CD4-positive, alpha-beta T cell treated with Interleukin-6 at 100 ng/mL for 8 hours (primary cell): ENCODE measurements at places on chromosomes 7 and 10.

DNA sequence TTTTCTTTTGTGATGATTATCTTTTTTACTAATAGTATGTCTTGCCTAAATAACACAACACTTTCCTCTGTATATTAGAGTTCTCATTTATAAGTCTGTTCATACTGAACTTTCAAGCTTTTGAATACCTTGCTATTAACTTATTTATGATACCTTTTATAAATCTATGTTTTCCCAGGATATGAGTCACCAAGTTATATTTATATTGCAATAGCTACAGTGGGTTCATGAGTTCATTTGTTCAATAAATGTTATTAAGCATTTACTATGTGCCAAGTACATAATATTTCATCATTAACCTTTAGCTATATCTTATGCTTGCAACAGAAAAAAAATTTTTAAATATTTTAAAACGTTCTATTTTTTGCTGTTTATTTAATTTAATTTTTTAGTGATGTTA lies 18.3 kb downstream of the CLCN1 start:
- no peak for DNase-seq

GRCh38 chr7:150385302-150385723 lies 6.2 kb downstream of the ZNF775 start:
- no peak for DNase-seq

- DNase-seq: no peak
Measured at GRCh38 chr10:7101451-7101850, 309.4 kb downstream of the SFMBT2 start.

DNA sequence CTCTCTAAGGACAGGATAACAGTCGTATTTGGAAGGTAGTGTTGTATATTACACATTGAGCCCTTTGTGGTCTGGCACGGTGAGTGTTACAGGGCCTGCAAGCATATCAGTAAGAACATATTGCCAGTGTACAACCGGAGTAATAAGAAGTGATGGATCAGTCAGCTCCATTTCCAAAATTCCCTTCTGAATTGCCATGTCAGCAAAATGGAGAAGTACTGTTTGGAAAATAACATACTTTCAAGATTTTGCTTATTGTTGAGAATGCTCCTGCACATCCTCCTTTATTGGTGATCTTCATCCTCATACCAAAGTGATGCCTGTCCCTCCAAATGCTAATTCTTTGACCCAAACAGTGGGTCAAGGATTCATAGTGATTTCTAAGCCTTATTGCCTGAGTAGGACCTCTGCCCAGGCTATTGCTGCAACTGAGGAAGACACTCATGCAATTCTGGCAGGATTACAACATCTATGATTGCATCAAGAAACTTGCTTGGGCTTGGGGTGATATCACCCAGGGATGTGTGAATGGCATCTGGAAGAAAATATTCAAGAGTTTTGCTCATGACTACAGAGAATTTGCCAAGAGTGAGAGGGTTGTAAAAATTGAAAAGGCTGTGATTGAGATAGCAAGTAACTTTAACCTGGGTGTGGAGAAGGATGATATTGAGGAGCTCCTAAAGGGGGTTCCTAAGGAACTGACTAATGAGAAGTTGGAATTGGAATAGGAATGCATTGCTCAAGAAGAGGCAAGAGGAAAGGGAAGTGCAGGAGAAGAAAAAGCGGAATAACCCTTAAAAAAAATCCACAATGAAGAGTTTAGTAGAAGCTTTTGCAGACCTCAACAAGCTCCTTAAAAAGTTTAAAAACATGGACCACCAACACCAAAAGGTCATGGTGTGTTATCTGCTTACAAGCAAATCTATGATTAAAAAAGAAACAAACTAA lies 452.2 kb upstream of the SORCS1 start:
- DNase-seq: no peak

DNA sequence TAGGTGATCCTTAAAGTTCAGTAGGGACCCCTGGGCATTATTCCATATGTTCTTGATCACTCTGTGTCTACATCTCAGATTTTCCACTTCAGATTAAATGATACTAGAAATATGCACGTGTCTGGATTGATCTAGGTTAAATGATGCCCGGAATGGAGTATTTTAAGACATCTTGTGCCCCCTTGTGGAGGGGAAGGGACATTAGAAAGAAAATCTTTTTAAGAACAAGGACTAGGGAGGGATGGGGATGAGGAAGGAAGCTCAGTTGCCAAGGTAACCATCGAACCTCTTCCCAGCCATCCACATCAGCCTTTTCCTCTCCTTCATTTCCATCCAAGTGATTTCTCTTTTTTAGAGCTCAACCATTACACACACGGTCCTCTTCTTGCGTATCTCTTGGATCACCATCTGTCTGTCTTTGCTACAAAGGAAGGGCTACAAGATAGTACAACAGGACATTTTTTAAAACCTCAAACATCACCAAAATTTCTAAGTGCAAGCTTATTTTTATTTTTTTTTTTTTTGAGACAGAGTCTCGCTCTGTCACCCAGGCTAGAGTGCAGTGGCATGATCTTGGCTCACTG lies 40.5 kb downstream of the PRSS2 start:
- peak; percentile 80 for DNase-seq

GRCh38 chr10:65365878-65366277 lies 1560.0 kb upstream of the LRRTM3 start:
- DNase-seq: no peak

- no peak for DNase-seq
Measured at GRCh38 chr7:93365341-93365740, 133.2 kb downstream of the VPS50 start.

DNA sequence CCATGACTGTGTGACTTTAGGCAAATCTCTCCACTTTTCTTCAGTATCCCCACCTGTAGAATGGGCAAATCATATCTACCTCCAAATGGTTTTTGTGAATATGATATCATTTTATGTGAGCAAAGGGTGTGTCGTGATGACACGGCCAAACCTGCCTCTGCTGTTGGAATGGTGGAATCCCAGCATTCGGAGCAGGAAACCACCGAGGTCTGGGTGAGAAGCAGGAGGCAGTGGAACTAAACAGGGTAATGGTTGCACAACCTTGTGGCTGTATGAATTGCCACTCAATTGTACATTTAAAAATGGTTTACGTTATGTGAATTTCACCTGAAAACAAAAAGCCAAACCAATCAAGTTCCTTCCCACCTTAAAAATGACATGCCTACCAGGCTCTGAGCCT lies 131.4 kb upstream of the ZMIZ1 start:
- no peak for DNase-seq

- DNase-seq: no peak
Measured at GRCh38 chr7:151251328-151251688, 2.8 kb upstream of the SMARCD3 start.

DNA sequence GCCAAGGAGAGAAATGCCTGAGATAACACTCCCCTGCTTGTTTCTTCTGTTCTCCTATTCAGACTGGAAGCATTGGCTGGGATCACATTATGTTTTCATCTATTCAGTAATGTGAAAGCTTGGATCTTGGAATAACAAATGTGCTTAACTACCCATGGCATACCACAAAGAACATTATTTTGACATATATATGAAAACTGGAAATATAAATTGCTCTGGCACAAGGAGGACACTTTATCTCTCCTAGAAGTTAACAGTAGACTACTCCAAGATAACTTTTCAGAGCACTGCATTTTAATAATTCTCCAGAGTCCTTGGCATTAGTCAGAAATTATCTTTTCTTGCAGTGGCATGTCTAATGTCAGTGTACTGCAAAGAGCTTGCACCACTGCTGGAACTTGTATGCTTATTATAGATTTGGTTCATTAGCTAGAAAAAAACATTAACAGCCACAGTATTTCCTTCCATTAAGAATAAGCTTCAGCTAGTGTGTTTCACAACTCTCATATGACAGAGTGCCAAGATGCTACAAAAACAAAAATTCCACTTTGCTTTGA lies 169.3 kb upstream of the LRRN3 start:
- no peak for DNase-seq

GRCh38 chr10:88343761-88344484 lies 239.2 kb downstream of the RNLS start:
- no peak for DNase-seq

GRCh38 chr7:99601656-99602310 lies 3.7 kb downstream of the TMEM225B start:
- DNase-seq: no peak

GRCh38 chr7:116632384-116632783 lies 39.6 kb upstream of the MET start:
- DNase-seq: no peak

DNA sequence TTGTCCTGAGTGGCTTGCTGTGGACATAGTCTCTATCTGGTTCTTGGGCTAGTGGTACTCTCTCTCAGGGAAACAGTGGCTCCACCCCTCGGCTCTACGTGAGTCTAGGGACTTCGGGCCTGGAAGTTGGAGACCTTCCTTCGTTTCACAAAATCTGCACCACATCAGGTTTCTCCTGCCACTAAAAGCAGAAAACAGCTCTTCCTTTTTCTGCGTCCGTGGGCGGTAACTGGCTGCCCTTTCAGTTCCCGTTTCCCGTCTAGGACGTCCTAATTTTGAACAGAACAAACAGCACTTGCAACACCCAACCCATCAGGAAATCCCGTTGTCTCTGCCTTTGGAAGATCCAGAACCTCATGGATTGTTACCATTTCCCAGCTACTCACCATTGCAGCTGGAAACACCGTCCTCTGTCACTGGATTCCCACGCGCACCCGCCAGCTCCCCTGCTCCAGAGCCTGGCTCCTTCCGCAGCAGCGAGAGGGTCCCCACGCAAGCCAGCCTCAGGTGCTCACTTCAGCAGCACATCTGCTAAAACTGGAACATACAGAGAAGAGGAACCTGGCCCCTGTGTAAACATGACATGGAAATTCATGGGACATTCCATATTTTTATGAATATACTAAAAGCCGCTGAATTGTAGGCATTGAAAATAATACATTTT lies 311.4 kb upstream of the AKR1E2 start:
- DNase-seq: peak; percentile 6

- DNase-seq: no peak
Measured at GRCh38 chr7:23422909-23423308, 47.4 kb downstream of the IGF2BP3 start.

- DNase-seq: no peak
Measured at GRCh38 chr7:6338551-6339274, 66.3 kb upstream of the CYTH3 start.

DNA sequence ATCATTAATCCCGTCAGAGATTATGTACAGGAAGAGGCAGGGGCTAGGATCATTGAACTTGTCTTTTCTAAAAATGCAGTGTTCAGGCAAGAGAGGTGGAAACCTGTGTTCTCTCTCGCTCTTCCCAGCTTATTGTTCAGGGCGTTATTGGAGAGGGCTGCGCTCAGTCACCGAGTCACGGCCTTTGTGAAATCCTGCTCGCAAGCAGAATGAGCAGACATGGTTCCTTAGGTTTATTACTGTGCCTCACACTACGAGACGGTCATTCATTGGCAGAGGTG lies 631 bp upstream of the PRKRIP1 start:
- DNase-seq: no peak

DNA sequence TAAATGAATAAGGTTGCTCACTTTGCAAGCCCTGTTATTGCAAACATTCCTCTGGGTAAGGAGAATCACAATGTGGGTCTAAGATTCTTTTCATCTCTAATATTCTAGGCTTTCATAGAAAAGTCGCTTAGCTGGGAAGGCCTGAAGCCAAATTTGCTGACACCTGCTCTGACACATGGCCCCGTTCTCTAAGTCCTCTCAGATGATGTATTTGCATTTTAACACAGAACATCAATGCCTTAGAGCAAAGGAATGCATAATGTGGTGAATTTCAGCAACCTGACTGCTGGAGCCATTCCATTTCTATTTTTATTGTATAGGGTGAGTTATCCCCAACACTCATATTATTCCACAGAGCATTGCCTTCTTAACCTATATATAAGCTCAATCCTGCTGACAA lies 682.1 kb upstream of the NRP1 start:
- no peak for DNase-seq

DNA sequence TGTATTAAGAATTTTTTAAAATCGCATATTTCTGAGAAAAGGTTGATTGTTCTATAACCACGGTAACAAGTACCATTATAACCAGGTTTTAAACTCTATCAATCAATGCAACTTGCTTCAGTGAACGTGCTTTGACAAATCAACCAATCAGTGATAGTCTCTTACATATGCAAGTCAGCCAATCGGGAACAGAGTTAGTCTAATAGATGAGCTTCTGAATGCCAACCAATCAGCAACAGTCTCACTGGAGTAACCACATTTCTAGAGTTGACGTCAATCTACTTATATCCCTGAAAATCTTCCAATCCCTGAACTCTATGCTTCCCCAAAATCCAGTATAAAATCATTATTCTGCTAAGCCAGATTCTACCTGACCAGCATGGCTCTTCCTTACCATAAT lies 44.7 kb upstream of the TRUB1 start:
- DNase-seq: no peak

DNA sequence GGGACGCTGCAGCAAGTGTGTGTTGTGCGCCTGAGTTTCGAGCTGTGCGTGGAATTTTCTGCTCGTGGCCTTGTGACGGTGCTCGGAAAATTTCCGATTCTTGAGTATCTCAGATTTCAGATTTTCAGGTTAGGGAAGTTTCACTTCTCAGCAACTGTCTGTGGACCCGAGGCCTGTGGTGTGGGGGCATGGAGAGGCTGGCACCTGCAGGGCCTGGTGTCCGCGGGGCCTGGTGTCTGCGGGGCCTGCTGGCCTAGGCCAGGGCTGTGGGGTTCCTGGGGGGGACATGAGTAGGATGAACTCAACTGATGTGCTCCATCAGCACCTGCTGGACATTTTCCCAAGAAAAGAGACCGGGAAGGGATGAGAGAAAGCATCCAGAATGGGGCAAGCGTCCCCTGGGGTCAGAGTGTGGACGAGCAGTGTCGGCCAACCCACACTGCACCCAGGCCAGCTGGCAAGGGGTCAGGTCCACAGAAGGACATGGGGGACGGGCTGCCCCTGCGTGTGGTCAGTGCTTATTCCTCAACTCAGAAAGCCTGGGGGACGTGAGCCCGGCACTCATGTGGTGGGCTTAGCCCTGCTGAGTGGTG lies 31.3 kb upstream of the SHH start:
- no peak for DNase-seq

- no peak for DNase-seq
Measured at GRCh38 chr10:95445223-95445836, 115.8 kb downstream of the SORBS1 start.

- DNase-seq: no peak
Measured at GRCh38 chr7:131480384-131481315, 75.8 kb downstream of the PODXL start.

DNA sequence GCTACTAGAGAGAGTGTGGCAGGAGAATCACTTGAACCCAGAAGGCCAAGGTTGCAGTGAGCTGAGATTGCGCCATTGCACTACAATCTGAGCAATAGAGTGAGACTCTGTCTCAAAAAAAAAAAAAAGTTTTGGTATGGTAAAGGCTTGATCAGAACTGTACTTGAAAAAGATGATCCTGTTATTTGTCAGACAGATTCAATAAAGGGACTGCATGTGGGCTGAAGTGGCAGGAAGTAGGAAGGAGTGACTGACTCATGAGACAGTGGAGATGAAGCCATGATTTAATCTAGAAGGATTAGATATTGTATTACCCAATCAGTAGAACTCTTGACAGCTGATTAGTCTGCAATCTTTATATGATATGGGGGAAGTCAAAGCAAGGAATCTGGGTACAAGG lies 2.7 kb upstream of the TMEM254 start:
- no peak for DNase-seq

DNA sequence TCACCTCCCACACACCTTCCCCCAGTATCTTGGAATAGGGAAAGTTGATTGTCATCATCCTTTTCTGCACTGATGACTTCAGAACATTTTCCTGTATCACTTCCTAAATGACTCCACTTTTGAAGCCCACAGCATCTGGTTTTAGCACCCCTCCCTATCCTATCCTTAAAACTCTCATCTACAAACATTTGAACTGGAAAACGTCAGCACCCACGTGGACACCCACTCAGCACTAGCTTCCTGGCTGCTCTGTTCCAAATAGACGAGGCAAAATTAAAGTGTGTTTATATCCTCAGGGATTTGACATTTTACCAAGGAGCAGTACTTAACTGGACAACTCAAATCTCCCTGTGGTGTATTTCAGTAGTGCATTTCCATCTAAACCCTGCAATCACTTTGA lies 73.9 kb downstream of the REEP3 start:
- no peak for DNase-seq
